ENCODE measurements at places on chromosomes 5 and 9.

DNA sequence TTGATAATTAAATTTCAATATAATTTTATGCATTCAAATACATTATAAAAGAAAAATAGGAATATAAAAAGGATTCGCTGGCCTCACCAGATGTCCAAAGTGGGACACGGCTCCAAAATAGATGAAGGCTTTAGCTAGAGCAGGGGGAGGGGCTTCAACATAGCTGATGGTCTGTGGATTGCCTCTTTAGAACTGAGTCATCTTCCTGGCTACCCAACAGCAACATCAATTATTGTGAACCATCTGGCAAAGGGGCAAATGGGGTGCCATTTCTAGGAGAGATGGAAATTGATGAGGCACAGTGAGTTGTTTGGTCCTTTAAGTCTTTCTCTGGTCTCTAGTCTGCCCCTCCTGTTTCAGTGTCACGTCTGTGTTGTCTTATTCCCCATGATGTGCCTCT is 44.2 kb upstream of the CD180 start:
- no peaks in the 10 kb centered on the region for H3K4me1 ChIP-seq
- DNase-seq, result no peak
- peaks cover 1% of the 10 kb centered on the region for H3K27me3 ChIP-seq
- no peaks in the 10 kb centered on the region for H3K36me3 ChIP-seq
- no peak overlapping the region for H3K27ac ChIP-seq
- no peak overlapping the region for H3K4me3 ChIP-seq

DNA sequence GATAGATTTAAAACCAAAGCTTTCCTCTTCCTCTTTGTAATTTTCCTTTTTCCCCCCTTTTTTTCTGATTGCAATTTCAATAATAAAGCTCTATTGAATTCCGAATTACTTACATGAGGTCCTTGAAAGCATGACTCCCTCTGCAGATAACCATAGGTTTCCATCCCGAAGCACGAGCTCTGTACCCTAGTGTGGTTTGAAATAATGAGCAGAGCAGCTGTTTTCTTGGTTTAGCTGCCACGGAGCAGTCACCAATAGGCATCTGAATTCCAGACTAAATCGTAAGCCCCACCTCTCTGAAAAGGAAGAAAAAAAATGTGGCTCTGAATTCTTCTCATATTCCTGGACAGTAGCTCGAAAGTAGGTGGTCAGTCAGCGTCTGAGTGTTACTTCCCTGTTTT is 18.5 kb upstream of the GNE start:
- H3K27me3 ChIP-seq, result peaks cover 5% of the 10 kb centered on the region
- no peak for DNase-seq
- H3K36me3 ChIP-seq, result peaks cover 3% of the 10 kb centered on the region
- no peak overlapping the region for H3K27ac ChIP-seq
- no peak overlapping the region for H3K4me3 ChIP-seq
- H3K4me1 ChIP-seq, result no peaks in the 10 kb centered on the region

DNA sequence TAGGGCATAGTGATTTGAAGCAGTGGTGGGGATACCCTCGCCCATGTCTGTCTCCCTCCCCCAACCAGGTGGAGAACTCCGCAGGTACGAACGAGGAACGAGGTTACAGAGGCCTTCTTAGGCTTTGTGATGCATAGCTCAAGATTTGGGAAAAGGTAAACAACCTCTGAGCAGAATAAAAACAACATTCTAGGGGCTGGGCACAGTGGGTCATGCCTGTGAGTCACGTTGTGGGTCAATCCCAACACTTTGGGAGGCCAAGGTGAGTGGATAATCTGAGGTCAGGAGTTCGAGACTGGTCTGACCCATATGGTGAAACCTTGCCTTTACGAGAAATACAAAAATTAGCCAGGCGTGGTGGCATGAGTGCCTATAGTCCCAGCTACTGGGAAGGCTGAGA is 3.6 kb upstream of the LCP2 start:
- H3K4me1 ChIP-seq, result peaks cover 64% of the 10 kb centered on the region
- H3K36me3 ChIP-seq, result peaks cover 12% of the 10 kb centered on the region
- no peaks in the 10 kb centered on the region for H3K27me3 ChIP-seq
- H3K4me3 ChIP-seq, result no peak overlapping the region

DNA sequence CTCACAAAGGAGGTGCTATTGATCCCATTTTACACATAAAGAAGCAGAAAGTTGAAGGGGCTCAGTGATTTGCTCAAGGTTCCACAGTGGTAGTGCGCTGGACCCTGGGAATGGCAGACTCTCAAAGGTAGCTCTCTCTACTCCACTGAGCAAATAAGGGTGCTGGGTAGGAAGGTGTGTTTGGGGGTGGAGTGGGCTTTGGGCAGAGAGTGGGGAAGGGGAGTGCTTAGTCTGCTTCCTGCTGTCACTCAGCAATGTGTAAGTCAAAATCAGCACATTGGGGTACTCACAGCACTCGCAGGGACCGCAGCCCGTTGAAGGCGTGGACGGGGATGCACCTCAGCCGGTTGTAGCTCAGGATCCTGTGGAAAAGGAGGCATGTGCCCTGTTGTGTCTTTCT is 142.8 kb upstream of the PANK3 start:
- H3K4me3 ChIP-seq, result no peak overlapping the region
- no peaks in the 10 kb centered on the region for H3K4me1 ChIP-seq
- no peak for DNase-seq
- H3K27ac ChIP-seq, result no peak overlapping the region

GRCh38 chr5:121251954-121252353 is 599.7 kb upstream of the FTMT start:
- no peak for DNase-seq
- H3K27ac ChIP-seq, result no peak overlapping the region

DNA sequence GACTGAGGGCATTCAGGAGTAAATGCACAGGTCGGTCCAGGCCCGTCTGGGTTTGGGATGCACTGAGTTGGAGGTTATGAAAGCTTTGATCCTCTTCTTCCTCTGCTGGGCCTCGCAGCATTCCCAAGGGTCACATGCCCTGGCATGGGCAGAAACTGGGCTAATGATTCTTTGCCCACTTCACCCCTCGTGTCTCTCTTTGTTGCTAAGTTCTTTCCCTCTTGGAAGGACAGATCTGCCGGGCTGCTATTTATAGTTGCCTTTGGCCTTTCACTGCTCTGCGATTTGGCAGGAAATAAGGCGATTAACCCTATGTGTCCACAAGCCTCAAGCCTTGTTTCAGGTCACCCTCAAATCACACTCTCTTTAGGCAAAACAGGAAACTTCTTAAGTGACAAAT is 66.9 kb downstream of the ENTREP1 start:
- no peak for DNase-seq
- no peaks in the 10 kb centered on the region for H3K36me3 ChIP-seq
- H3K4me1 ChIP-seq, result no peaks in the 10 kb centered on the region
- no peak overlapping the region for H3K27ac ChIP-seq

DNA sequence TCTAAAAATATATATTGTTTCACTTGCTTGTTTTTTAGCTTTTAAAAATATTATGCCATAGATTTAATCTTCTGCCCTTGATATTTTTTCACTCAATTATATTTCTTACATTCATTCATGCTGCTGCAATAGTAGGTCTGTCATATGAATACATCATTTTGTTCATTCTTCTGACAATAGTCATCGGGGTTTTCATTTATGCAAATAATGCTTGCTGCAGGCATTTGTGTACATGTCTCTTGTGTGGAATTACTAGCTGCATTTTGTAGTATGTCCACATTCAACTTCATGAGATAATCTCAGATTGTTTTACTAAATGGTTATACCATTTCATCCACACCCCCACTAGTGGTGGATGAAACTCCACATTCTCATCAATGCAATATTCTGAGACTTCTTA is 5.3 kb upstream of the PLPP1 start:
- no peaks in the 10 kb centered on the region for H3K36me3 ChIP-seq
- H3K27ac ChIP-seq, result no peak overlapping the region
- H3K4me1 ChIP-seq, result peaks cover 44% of the 10 kb centered on the region
- no peak for DNase-seq
- H3K27me3 ChIP-seq, result peaks cover 4% of the 10 kb centered on the region

- H3K36me3 ChIP-seq, result peaks cover under 1% of the 10 kb centered on the region
- H3K4me1 ChIP-seq, result peaks cover 35% of the 10 kb centered on the region
- H3K27ac ChIP-seq, result no peak overlapping the region
- no peaks in the 10 kb centered on the region for H3K27me3 ChIP-seq
These were observed 59.4 kb downstream of the DAP start for GRCh38 chr5:10701567-10702039.

GRCh38 chr5:142514196-142514595 is 171.7 kb downstream of the FGF1 start:
- no peaks in the 10 kb centered on the region for H3K36me3 ChIP-seq
- no peak for DNase-seq
- H3K4me1 ChIP-seq, result peaks cover under 1% of the 10 kb centered on the region
- no peak overlapping the region for H3K27ac ChIP-seq

DNA sequence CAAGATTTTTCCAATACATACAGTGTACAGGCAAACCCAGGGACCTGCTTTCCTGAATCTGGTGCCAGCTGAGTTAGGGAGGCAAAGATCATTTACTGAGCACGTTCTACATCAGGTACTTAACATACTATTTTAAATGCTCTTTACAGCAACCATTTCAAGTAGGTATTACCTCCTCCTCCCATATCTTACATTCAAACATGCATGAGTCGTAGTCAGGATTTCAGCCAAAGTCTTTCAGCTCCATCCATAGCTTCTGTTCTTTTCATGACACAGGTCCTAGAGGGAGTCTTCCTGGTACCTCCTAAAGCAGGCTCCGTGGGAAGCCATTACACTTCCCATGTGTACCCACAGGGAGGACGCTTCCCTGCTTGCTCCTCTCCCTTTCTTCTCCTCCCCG is 11.7 kb downstream of the KCNV2 start:
- no peaks in the 10 kb centered on the region for H3K27me3 ChIP-seq
- no peak for DNase-seq
- no peaks in the 10 kb centered on the region for H3K36me3 ChIP-seq
- no peaks in the 10 kb centered on the region for H3K4me1 ChIP-seq
- H3K27ac ChIP-seq, result no peak overlapping the region

- H3K4me3 ChIP-seq, result no peak overlapping the region
- H3K27ac ChIP-seq, result no peak overlapping the region
- H3K36me3 ChIP-seq, result no peaks in the 10 kb centered on the region
These were observed 205.5 kb upstream of the CDKN2B start for GRCh38 chr9:22214497-22215031.

DNA sequence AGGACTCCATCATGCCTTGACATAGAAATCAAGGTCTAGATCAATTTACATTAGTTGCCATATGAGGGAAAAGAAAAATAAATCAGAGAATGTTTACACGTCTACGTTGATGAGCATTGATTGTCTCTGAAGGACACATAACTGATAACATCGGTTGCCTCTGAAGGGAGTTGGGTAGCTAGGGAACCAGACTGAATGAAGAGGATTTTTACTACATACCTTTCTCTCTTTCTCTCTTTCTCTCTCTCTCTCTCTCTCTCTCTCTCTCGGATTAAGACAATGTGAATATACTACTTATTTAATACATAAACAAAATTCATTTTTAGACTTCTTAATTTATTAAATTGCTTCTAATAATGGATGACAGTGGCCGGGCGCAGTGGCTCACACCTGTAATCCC is 118.4 kb upstream of the DAPK1 start:
- H3K4me3 ChIP-seq, result no peak overlapping the region
- peaks cover 1% of the 10 kb centered on the region for H3K4me1 ChIP-seq
- peaks cover 2% of the 10 kb centered on the region for H3K27me3 ChIP-seq
- no peaks in the 10 kb centered on the region for H3K36me3 ChIP-seq
- H3K27ac ChIP-seq, result no peak overlapping the region

- no peak overlapping the region for H3K4me3 ChIP-seq
- no peak for DNase-seq
- no peaks in the 10 kb centered on the region for H3K36me3 ChIP-seq
- H3K27me3 ChIP-seq, result no peaks in the 10 kb centered on the region
- H3K27ac ChIP-seq, result no peak overlapping the region
These were observed 130.0 kb downstream of the PIK3R1 start for GRCh38 chr5:68345582-68345981.

- no peaks in the 10 kb centered on the region for H3K4me1 ChIP-seq
- DNase-seq, result no peak
- no peak overlapping the region for H3K27ac ChIP-seq
- H3K4me3 ChIP-seq, result no peak overlapping the region
- peaks cover 37% of the 10 kb centered on the region for H3K36me3 ChIP-seq
- no peaks in the 10 kb centered on the region for H3K27me3 ChIP-seq
These were observed 69.8 kb downstream of the ACO1 start for GRCh38 chr9:32454280-32454679.

DNA sequence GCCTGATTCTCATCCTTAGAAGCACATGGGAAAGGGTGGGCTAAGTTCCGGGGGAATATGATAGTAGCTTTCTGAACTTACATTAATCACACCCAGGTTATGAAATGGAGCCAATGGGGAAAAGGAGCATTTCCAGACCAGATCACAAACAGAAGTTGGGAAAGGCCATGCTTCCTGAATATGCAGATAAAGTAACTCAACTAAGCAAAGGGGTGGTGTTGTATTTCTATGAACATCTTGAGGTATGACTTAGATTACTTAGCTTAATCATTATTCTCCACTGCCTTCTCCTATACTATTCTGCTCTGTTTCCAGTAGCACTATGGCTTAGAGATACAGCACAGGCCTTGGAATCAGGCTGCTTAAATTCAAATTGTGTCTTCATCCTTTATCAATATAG is 10.5 kb downstream of the C5orf46 start:
- H3K4me1 ChIP-seq, result no peaks in the 10 kb centered on the region
- H3K4me3 ChIP-seq, result no peak overlapping the region
- H3K27ac ChIP-seq, result no peak overlapping the region
- no peaks in the 10 kb centered on the region for H3K36me3 ChIP-seq

DNA sequence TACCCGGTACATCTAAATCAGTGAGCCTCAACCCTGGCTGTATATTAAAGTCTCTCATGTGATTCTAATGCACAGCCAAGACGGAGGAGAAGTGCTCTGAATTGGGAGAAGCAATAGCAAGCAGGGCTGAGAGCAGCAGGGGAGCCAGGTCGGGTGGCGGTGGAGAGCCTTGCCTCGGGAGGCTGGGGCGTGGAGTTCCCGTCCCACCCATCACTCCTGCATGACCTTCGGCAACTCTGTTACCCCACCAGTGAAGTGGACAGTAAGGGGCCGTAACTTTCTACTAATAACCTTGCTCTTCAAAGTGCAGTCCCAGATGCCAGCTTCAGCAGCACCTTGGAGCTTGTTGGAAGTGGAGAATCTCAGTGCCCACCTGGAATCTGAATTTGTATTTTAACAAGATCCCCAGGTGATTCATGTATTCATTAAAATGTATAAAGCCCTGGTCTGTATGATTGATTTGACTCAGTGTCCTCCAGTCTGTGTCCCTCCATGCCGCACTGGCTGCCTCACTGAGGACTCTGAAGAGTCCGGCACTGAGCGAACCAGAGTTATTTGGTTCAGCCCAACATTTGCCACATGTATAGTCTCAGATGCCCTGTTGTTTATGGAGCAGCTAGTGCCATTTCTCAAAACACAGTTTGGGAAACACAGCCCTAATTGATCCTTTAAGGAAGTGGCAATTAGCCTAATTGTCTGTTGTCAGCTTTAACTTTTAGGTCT is 6.5 kb downstream of the ERGIC1 start:
- no peaks in the 10 kb centered on the region for H3K27me3 ChIP-seq
- DNase-seq, result no peak
- no peaks in the 10 kb centered on the region for H3K36me3 ChIP-seq
- peaks cover 13% of the 10 kb centered on the region for H3K4me1 ChIP-seq
- no peak overlapping the region for H3K4me3 ChIP-seq
